ENCODE measurements at places on chromosomes 16 and 17.

DNA sequence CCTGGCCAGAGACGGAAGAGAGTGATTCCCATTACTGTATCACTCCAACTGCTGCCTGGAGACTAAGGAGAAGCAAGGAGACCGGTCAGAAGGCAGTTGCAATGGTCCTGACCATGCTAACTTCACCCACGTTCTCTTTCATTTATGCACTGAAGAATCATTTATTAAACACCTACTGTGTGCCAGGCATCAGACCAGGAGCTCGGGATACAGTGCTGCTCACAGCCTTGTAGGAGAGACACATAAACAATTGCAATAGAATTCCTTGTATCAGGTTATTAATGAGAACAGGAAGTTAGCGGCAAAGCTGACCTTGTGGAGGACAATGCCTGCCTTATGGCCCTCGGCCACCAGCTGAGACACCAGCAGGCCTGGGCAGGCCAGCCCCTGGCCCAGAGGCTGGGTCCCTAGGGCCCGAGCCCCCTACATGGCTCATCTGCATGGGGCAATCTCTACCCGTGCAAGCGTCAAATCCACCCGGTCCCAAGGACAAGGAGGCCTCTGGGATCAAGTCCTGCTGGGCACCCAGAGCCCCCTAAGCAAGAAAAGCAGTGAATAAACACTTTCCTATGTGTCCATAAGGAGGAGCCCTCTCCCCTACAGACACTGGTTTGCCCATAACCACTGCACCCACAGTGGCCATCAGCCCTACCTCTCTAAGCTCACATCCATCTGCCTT, 8.6 kb upstream of the ENPP7 start:
- DNase-seq: peak; percentile 90

GRCh38 chr16:72457243-72457940, 285.4 kb upstream of the PMFBP1 start:
- no peak for DNase-seq

DNA sequence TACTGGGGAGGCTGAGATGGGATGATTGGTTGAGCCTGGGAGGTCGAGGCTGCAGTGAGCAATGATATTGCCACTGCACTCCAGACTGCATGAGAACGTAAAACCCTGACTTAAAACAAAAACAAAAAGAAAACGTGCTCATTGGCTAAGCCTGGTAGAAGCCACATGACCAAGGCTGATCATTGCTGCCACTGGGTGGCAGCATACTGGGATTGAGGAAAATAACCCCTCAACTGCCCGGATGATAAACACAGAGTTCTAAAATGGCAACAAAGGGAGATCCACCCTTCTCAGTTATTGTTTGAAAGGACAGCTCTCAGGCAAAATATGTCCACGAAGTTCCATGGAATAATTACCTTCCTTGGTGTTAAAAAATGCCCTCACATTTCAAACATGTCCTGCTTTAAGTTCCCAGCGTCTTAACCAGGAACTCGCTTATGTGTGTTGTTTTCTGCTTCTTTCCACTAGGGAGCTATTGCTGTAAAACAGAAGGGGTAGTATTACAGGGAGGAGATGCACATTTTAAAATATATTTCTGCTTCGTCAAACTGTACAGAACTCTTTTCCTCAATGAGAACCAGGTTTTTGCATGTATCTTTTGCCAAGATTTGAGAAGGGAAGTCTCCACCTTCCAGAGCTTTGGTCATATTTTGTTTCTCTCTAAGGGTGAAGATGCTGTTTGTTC, 675.3 kb downstream of the MAF start:
- DNase-seq: no peak

GRCh38 chr17:6094453-6094852, 24.3 kb downstream of the WSCD1 start:
- no peak for DNase-seq

GRCh38 chr17:69525920-69526841, 111.7 kb downstream of the MAP2K6 start:
- peak; percentile 71 for DNase-seq

DNA sequence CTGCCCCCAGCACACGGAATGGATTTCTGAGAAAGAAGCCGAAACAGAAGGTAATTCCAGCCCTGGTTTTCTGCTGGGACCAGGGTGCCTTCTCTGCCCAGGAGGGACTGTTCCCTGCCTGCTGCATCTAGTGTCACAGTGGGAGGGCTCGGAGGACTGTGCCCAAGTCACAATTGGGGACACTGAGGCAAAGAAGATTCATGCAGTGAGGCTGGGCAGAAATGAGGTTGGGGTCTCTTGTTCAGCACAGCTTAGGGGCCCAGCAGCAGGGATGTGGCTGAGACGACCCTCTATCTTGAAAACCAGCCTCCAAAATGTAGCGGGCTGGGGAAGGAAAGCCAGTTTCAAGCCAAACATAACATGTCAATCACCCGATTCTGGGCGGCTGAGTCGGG, 592 bp downstream of the IL21R start:
- no peak for DNase-seq

DNA sequence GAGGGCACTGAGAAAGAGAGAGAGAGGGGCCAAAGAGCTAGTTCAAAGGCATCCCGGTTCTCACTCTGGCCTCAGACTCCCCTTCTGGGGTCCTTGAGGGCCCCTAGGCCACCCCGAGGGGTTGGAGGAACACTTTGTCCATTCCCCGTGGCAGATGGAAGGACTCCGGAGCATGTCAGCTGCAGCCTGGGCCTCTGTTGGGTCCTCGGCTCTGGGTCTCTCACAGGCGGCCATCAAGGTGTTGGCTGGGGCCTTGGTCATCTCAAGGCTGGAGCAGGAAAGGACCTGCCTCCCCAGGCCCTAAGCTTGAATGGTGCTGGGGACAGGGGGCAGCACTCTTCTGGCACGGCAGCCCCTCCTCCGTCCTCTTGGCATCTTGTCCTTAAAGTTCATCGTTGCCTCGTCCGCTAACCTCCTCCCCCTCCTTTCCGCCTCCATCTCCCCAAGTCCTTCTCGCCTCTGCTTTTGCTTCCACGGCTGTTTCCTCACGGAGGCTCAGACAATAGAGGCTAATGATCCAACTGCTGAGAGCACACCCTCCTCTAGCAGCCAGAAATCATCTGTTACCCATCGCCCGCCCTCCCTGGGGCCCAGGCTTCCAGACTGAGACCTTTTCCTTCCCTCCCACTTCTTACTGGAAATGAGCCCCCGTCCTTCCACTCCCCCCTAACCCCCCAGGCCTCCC, 23.3 kb downstream of the CCR7 start:
- DNase-seq: no peak

- peak; percentile 57 for DNase-seq
These were observed 242.3 kb downstream of the CCDC182 start for GRCh38 chr17:57502811-57503241.

DNA sequence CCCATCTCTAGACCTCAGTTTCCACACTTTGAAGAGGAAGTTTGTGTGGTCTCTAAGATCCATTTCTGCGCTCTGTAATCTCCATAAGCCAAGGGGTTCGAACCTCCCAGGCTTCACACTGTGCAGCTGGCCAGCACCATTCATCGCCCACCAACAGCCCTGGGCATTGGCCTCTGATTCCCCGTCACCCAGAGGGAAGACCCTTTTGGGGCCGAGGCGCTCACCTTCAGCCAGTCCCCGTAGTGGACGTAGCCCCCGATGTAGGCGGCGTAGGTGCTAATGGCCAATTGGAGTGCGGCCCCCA, 678 bp downstream of the TMEM101 start:
- DNase-seq: no peak

- DNase-seq: peak; percentile 30
These were observed 4.7 kb upstream of the EIF1 start for GRCh38 chr17:41684035-41684434.

GRCh38 chr17:33803686-33804085, 451.4 kb upstream of the CCL2 start:
- no peak for DNase-seq

GRCh38 chr17:16211590-16211989, 3.7 kb downstream of the NCOR1 start:
- no peak for DNase-seq

- no peak for DNase-seq
These were observed 6.2 kb downstream of the PHF12 start for GRCh38 chr17:28944862-28945741.

Measured in NCI-H524 (cell line).